T-cell (primary cell): ENCODE measurements at places on chromosomes 11 and 22.

DNA sequence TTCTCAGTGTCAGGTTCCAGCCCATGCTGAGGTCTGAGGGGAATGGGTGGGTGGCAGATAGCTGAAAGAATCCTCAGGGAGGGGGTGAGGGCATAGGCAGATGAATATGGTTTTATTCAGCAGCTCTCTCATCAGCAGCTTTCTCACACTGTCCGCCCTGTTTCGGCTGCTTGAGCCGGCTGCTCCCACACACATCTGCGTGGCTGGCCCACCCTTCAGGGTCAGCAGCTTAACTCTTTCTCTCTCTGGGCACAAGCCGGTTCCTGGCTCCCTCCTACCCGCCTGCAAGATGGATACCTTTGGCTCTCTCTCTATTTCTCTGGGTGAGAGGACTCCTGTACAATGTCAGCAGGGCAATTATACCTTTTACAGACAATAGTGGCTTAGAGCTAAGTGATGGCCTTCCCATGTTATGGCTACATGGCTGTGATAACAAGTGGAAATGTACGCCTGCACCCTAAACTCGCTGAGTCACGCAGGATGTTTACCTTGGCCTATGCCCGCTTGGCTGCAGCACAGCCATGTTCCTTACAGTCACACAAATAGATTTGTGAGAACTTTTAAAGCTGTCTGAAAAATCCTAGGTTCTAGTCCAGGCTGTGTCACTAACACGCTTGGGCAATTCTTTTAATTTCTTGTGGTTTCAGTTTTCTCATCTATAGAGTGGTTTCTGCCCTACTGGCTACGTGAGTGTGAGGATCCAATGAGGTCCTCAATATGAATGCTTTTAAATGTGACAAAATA, 4.1 kb downstream of the MMP20 start:
- no peak overlapping the region for H3K27ac ChIP-seq
- H3K4me1 ChIP-seq, result no peaks in the 10 kb centered on the region
- no peak for DNase-seq

- no peaks in the 10 kb centered on the region for H3K36me3 ChIP-seq
- DNase-seq, result no peak
- H3K27ac ChIP-seq, result no peak overlapping the region
- H3K4me3 ChIP-seq, result no peak overlapping the region
- no peaks in the 10 kb centered on the region for H3K27me3 ChIP-seq
- no peaks in the 10 kb centered on the region for H3K4me1 ChIP-seq
These were observed 41.4 kb downstream of the ARL14EP start for GRCh38 chr11:30364139-30364836.

- H3K4me1 ChIP-seq, result peaks cover 20% of the 10 kb centered on the region
- DNase-seq, result no peak
These were observed 2.3 kb downstream of the CCDC86 start for GRCh38 chr11:60844045-60844869.

GRCh38 chr11:118319337-118319707, 14.8 kb downstream of the CD3E start:
- H3K4me3 ChIP-seq, result no peak overlapping the region
- DNase-seq, result no peak
- H3K4me1 ChIP-seq, result peaks cover 50% of the 10 kb centered on the region
- H3K36me3 ChIP-seq, result peaks cover 18% of the 10 kb centered on the region
- peak overlapping the region; percentile 39 for H3K27ac ChIP-seq
- no peaks in the 10 kb centered on the region for H3K27me3 ChIP-seq

GRCh38 chr22:49236541-49237075, 591.1 kb downstream of the BRD1 start:
- no peaks in the 10 kb centered on the region for H3K4me1 ChIP-seq
- H3K27me3 ChIP-seq, result peaks cover 38% of the 10 kb centered on the region
- no peak for DNase-seq

- H3K27me3 ChIP-seq, result no peaks in the 10 kb centered on the region
- H3K4me3 ChIP-seq, result peak overlapping the region; percentile 72
- H3K4me1 ChIP-seq, result peaks cover 3% of the 10 kb centered on the region
- H3K36me3 ChIP-seq, result peaks cover 9% of the 10 kb centered on the region
- no peak for DNase-seq
- H3K27ac ChIP-seq, result peak overlapping the region; percentile 58
These were observed 679 bp upstream of the DPP3 start for GRCh38 chr11:66479394-66480116.

DNA sequence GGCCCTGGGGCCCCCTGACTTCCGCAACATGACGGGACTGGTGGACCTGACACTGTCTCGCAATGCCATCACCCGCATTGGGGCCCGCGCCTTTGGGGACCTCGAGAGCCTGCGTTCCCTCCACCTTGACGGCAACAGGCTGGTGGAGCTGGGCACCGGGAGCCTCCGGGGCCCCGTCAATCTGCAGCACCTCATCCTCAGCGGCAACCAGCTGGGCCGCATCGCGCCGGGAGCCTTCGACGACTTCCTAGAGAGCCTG, 992 bp downstream of the LRFN4 start:
- peaks cover 2% of the 10 kb centered on the region for H3K27me3 ChIP-seq
- no peaks in the 10 kb centered on the region for H3K36me3 ChIP-seq
- no peak overlapping the region for H3K4me3 ChIP-seq

DNA sequence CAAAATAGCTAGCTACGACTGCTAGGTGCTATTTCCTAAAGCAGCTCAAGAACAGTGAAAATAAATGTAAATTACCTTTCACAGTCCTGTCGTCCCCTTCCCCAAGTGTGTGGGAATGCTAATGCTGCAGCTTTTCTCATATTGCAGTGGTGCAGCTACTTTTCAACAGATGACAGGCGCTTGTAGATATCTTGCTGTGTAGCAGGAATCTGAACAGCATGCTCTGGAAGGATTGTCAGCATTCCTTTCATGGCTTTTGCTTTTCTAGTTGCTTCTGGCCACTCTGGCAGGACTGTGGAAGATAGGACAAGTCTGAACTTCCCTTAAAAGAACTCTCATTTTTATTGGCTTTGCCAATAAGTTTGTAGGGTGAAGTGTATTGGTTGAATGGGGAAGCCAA, 18.8 kb downstream of the FAR1 start:
- H3K27ac ChIP-seq, result no peak overlapping the region
- H3K4me3 ChIP-seq, result no peak overlapping the region
- H3K27me3 ChIP-seq, result no peaks in the 10 kb centered on the region
- H3K4me1 ChIP-seq, result no peaks in the 10 kb centered on the region
- no peaks in the 10 kb centered on the region for H3K36me3 ChIP-seq

DNA sequence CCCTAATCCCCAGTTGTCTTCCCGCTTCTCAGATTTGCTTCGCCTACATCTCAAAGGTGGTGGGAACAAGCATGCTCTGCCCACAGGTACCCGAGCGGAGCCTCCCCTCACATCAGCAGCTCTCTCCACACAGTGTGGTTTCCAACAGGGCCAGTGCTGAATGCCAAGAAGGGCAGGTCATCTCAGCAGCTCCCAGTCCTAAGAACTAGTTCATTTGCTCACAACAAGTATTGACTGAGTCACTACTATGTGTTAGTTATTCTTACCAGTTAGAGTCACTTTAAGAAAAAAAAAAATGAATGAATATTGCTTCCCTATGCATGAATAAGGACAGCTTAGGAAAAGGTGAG, 66.2 kb downstream of the THAP12 start:
- H3K4me3 ChIP-seq, result no peak overlapping the region
- H3K4me1 ChIP-seq, result peaks cover 6% of the 10 kb centered on the region
- H3K27me3 ChIP-seq, result peaks cover 28% of the 10 kb centered on the region
- H3K27ac ChIP-seq, result no peak overlapping the region
- no peaks in the 10 kb centered on the region for H3K36me3 ChIP-seq

DNA sequence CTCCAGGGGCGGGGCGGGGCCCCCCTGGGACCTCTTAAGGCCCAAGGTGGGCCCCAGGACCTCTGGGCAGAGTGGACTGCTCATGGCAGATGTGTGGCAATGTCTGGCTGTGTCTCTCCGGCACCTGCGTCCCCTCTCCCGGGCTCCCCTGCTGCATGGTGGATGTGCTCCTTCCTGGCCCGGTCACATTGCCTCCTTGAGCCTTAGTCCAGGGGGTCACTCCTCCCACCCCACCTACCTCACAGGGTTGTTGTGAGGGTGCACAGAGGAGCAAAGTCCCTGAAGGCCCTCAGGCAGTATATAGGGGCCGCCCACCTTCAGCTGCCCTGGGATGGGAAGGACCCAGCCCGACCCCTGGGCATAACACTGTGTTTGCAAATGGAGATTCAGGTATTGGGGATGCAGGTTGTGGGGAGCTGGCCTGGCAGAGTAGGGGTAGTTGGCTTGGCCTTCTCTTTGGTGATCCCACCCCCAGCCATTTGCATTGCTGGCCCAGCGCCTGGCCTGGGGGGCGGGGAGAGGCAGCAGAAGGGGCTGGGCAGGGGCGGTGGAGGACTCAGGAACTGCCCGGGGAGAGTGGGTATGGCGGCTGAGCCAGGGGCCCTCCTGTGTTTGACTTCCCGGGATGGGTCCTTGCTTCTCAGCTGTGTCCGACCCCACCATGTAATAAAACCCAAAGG, 11.3 kb downstream of the KCTD17 start:
- peaks cover 9% of the 10 kb centered on the region for H3K36me3 ChIP-seq
- DNase-seq, result no peak
- H3K27ac ChIP-seq, result no peak overlapping the region
- H3K4me3 ChIP-seq, result no peak overlapping the region

GRCh38 chr11:65764434-65764833, 16.3 kb downstream of the AP5B1 start:
- no peak for DNase-seq
- no peaks in the 10 kb centered on the region for H3K27me3 ChIP-seq
- H3K4me3 ChIP-seq, result no peak overlapping the region
- H3K36me3 ChIP-seq, result no peaks in the 10 kb centered on the region

GRCh38 chr22:26672060-26672471, 14.7 kb downstream of the MIAT start:
- H3K4me3 ChIP-seq, result peak overlapping the region; percentile 87
- H3K27me3 ChIP-seq, result no peaks in the 10 kb centered on the region
- DNase-seq, result no peak
- peak overlapping the region; percentile 93 for H3K27ac ChIP-seq
- H3K36me3 ChIP-seq, result peaks cover 23% of the 10 kb centered on the region

DNA sequence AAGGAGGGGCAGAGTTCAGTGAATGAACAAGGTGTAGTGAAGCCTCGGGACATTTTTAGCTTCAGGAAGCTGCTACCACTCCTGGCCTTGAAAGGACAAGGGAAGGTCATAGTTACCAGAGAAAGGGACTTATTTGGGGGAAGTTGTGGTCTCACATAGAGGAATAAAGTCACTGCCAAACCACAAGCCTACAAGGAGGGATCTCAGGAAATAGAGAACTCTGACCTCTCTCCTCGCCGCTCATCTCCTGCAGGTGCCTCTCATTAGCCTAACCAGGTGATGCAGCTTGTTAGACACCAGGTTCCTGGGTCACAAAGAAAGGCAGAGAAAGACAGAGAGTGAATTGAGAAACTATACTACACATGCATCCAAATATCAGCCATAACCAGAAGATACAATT, 14.3 kb upstream of the TOLLIP start:
- no peak overlapping the region for H3K4me3 ChIP-seq
- no peaks in the 10 kb centered on the region for H3K36me3 ChIP-seq
- no peak overlapping the region for H3K27ac ChIP-seq
- no peak for DNase-seq
- H3K4me1 ChIP-seq, result no peaks in the 10 kb centered on the region

DNA sequence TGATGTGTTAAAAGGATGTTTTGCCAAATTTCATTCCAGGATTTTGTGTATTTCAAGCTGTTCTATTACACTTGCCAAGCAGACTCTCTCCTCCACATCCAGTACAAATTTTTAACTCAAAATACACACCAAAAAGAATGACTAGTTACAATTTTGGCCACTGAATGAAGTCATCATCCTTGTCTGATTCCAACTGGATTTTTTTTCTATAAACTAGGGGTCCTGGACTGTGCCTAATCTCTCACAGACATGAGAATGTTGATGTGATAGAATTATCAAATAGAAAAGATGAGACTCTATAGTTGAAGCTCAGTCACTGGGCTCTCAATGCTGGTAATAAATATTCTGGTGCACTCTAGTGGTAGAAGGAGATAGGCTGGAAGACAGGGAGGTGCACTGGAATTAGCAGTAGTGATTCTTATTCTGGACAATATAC, 85.8 kb downstream of the FANCF start:
- no peak for DNase-seq
- H3K4me1 ChIP-seq, result no peaks in the 10 kb centered on the region
- no peaks in the 10 kb centered on the region for H3K27me3 ChIP-seq

DNA sequence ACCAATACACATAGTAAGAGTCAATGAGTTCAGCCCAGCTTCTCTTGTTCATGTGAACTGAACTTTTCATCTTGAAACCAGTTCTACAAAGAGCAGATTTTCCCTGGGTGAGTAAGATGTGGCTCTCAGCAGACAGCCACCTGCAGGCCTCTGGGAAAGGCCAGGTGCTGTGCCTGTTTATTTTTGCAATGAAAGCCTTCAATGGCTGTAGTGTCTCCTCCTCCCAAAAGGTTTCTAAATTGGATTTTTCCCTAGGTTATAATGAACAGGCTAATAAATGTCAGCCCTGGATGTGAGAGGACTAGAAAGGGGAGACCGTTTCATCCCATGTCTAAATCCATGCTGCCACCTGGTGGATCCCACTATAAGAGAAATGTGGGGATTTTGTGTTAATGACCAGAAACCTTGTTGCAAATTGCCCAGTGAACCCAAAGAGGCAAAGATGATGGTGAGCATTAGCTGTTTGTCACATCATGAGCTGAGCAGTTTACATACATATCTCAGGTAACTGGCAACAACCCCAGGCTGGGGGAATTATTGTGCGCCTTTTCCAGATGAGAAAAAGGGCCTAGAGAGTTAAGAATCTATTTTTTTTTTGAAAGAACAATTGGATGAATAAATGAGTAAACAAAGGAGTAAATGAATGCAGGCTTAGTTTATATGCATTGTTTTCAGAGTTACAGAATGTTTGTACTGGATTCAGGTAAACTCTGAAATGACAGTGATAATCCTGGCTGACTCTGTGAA, 12.7 kb downstream of the C11orf91 start:
- no peak for DNase-seq
- H3K36me3 ChIP-seq, result no peaks in the 10 kb centered on the region
- no peak overlapping the region for H3K27ac ChIP-seq
- peaks cover 14% of the 10 kb centered on the region for H3K27me3 ChIP-seq

DNA sequence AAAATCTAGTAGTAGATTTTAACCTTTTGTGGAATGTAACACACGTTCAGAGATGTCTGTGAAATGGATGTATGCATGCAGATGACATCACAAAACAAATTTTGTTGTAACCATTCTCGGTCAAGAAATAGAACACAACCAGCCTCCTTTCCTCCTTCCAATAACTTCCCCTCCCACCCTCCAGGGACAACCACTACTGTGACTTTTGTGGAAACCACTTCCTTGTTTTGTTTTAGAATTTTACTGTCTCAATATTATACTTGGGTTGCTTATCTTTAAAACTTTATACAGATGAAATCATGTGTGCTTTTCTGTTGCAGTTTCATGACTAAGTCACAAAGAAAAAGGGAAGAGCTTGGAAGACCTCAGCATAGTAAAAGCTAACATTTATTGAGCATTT, 189.4 kb upstream of the NCAM1 start:
- no peaks in the 10 kb centered on the region for H3K36me3 ChIP-seq
- H3K27ac ChIP-seq, result no peak overlapping the region
- H3K27me3 ChIP-seq, result no peaks in the 10 kb centered on the region
- no peak for DNase-seq
- H3K4me3 ChIP-seq, result no peak overlapping the region

GRCh38 chr11:61840371-61840770, 12.3 kb downstream of the FADS2 start:
- no peak overlapping the region for H3K27ac ChIP-seq
- H3K4me1 ChIP-seq, result peaks cover 3% of the 10 kb centered on the region
- DNase-seq, result no peak
- peaks cover 10% of the 10 kb centered on the region for H3K27me3 ChIP-seq

GRCh38 chr22:50289942-50290630, 17.4 kb downstream of the PLXNB2 start:
- H3K27ac ChIP-seq, result no peak overlapping the region
- H3K27me3 ChIP-seq, result peaks cover 63% of the 10 kb centered on the region
- DNase-seq, result no peak
- H3K4me1 ChIP-seq, result peaks cover 22% of the 10 kb centered on the region
- no peaks in the 10 kb centered on the region for H3K36me3 ChIP-seq

- H3K36me3 ChIP-seq, result no peaks in the 10 kb centered on the region
- DNase-seq, result no peak
- no peaks in the 10 kb centered on the region for H3K4me1 ChIP-seq
- H3K27me3 ChIP-seq, result no peaks in the 10 kb centered on the region
These were observed 49.8 kb downstream of the DCUN1D5 start for GRCh38 chr11:103042161-103042560.
